IPS DF 6.9 (cell line): ENCODE measurements at places on chromosomes 1 and 21.

GRCh38 chr1:86224651-86225310 lies 68.2 kb upstream of the COL24A1 start:
- DNase-seq = no peak

DNA sequence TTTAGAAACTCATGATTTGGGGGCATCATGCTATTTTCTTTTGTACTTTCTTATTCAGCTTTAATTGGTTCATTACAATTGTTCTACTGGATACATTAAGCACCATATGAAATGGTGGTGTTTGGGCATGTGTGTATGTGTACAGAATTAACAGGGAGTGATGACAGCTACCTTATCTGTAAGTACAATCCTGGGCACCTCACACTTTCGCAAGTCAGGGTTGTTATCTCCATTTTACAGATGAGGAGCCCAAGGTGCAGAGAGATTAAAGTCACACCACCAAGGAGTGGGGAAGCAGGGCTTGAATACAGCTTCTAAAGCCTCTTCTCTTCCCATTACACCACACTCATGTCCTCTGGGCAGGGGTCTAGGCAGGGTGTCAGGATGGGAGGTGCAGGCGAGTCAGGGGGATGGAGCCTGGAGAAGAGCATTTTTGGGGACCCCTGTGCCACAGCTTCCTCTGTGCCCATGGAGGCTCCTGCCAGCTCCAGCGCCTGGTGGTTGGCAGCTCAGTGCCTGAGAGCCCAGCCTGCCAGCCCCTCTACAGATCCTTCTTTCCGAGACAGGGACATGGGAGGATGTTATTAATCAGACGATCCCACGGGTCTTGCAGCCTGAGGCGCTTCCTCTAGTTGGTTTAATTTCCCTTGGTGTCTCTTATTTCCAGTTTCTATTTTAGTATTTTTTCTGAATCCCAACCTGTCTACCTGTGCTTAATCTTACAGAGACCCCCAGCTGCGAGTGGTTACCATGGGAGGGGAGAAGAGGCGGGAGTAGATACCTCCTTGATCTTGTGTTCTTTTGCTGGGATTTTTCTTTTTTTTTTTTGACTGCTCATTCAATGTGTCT lies 126.2 kb upstream of the CD34 start:
- no peak for DNase-seq

- no peak for DNase-seq
Observed at GRCh38 chr1:16207318-16208269, 4.9 kb downstream of the ARHGEF19 start.

GRCh38 chr1:222042120-222042519 lies 300.2 kb upstream of the DUSP10 start:
- no peak for DNase-seq

DNA sequence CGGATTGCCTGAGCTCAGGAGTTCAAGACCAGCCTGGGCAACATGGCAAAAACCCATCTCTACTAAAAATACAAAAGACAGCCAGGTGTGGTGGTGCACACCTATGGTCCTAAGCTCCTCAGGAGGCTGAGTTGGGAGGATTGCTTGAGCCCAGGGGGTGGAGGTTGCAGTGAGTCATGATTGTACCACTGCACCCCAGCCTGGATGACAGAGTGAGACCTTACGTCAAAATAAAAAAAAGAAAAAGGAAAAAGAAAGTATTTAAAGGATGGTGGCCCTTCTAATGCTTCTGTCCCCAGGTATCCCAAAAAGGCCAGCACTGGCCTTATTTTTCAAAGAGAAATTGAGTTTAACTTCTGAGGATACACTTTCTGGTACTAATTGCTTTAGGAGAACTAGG lies 1.7 kb downstream of the IKBKE start:
- DNase-seq = no peak

DNA sequence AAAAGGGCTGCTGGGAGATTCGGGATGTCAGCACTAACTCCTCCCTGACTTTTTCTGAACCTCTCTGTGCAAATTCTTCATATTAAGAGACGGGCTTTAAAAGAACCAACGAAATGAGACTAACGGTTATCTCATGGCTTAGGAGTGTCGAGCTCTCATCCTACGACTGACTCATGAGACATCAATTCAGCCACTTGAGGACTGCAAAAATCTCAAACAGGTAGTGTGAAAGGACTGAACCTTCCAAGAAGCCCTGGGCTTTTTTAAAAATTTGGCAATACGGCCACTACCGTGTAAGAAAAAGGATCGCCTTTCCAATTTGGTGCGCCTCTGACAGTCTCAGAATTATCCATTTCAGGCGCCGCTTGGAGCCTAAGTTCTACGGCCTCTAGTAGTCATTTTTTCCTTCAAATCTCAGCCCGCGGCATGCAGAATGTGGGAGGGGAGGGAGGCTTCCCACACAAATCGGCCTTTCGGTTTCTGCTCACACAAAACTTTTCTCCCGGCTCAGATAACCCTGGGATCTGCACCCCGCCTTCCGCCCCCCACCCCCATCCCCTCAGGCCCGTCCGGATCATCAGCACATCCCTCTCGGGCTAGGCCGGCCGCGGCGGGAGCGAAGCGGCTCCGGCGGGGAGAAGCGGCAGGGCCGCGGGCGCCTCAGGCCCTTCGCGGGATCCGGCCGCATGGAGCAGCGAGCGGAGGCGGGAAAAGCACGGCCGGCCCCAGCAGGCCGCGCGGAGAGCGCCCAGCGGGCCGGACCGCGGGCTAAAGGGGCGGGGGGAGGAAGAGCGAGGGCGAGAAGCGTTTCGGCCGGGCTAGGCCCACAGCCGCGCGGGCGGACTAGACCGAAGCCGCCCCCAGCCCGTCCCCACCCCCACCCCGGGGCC lies 618 bp downstream of the HNRNPR start:
- DNase-seq = no peak

DNA sequence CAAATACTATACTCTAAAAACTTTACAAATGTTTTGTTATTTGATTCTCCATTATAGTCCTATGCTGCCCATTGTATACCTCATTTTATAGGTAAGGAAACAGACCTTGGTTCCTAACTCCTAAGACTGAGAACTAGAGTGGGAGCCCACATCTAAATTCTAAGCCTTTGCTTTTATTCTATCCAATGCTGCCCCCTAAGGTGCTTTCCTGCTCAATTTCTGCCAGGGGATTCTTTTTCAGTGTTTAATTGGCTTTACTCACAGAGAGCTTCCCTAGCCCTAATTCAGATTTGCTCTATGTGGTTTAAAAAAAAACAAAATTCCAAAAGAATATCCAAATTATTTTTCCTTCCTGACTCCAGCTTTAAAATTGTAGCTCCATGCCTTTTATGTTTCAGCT lies 64.5 kb downstream of the KIF14 start:
- DNase-seq = no peak
